ENCODE measurements at places on chromosomes 6 and 20.
A peak's percentile ranks its signal among the peaks of the same experiment; 100 is the strongest.

GRCh38 chr6:168248148-168248620 lies 71.4 kb downstream of the DACT2 start:
- DNase-seq, result no peak

DNA sequence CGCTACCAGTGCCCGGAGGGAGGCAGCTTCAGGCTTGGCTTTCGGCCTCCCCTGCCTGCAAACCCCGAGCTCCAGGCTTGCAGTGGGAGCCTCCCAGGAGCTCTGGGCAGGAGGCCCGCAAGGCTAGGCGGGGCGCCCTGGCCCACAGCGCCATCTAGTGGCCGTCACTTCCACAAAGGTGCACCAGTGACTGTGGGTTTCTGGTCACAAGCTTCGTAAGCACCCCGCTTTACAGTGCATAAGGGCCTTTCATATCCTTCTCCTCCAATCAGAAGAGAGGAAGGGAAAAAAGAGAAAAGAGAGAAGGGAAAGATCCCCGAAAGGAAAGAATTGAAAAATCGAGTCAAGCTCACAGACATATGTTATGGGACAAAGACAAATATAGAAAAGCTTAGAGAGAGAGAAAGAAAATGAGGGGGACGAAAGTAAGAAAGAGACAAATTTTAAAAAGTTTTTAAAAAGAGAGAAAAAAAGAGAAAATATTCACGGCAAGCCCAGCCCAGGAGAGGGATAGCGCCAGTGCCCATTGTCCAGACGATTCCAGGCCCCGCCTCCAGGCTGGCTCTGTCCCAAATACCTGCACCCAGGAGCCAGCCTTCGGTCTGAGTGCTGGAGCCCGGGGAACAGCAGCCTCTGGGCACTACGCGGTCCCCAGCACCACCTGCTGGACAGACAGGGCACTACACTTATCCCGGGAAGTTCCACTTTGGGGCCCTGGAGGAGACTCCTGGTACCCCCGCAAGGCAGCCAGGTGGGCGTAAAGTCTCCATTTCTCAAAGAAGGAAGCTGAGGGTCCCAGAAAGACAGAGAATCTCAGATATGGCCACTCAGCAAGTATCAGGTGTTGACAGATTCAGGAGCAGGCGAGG lies 207.1 kb downstream of the PREX1 start:
- DNase-seq, result peak; percentile 78

- DNase-seq, result no peak
These were observed 41.1 kb upstream of the BMP6 start for GRCh38 chr6:7684843-7685242.

DNA sequence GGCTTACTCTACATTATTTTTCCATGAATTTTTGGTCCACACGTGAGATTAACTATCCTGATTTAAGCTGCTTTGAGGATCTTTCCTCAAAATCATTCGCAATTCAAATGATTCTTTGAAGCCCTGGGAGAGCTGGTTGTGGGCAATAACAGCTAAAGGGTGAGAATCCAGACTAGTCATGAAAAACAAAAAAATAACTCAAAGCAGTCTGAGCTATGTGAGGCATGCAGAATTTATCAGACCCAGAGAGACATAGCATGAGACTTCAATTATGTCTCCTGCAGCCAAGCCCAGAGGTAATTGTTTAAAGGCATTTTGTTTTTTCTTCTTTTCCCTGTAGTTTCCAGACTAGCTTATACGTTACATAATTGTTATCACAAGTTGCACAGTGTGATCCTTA lies 517.3 kb upstream of the PTCHD4 start:
- no peak for DNase-seq

GRCh38 chr20:1778338-1778737 lies 116.9 kb upstream of the SIRPA start:
- DNase-seq, result no peak

GRCh38 chr6:7034055-7034454 lies 73.7 kb upstream of the RREB1 start:
- DNase-seq, result no peak

- DNase-seq, result no peak
These were observed 7.6 kb upstream of the ITCH start for GRCh38 chr20:34355427-34355826.

- DNase-seq, result peak; percentile 66
These were observed 4.3 kb downstream of the MTCL3 start for GRCh38 chr6:127514773-127515227.

- DNase-seq, result no peak
These were observed 55.7 kb downstream of the MAFB start for GRCh38 chr20:40633123-40633850.

DNA sequence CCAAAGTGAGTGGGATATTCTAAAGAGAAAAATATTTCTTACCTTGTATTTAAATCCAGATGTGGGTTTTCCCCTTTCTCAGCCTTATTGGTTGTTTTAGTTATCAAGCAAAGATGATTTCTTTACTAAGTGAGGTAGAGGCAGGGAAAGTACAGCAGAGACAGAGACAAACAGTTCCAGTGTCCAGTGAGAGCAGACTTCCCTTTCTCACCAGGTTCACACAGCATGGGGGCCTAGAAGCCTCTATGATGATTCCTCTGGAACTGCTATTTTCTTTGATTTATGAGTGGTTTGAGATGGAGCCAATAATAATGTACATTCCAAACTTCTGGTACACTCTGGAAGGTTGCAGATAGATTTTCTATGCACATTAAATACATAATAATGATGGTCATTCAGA lies 234.0 kb upstream of the MARCKS start:
- no peak for DNase-seq

GRCh38 chr20:57849121-57849520 lies 139.3 kb upstream of the PMEPA1 start:
- DNase-seq, result no peak

GRCh38 chr6:135630789-135631376 lies 133.3 kb upstream of the AHI1 start:
- DNase-seq, result no peak

- DNase-seq, result peak; percentile 56
These were observed 2.8 kb upstream of the PHF20 start for GRCh38 chr20:35768731-35769664.

Data from activated CD4-positive, alpha-beta T cell treated with anti-CD3 and anti-CD28 coated beads, Interleukin-2, Interleukin-4, amounts not matched to agents 100 ng/mL and 50 ng/mL, durations not matched to agents 16 hours and 8 hours (primary cell).